ENCODE measurements at places on chromosomes 3 and 15. TPM values are rescaled to one million over a fixed set of nuclear protein-coding genes. Genes with fewer than 3 reads are reported as not detected.

The DNAH1 gene
- total RNA-seq = 13.1 TPM

The CBLB gene
- 17.9 TPM for total RNA-seq

The GP9 gene
- not detected for total RNA-seq

The ARHGAP31 gene
- 0.52 TPM for total RNA-seq

The CGNL1 gene
- 1.8 TPM for total RNA-seq

The GRAMD2A gene
- total RNA-seq = 0.95 TPM

The C2CD4A gene
- total RNA-seq = 17.6 TPM

The CAMK2N2 gene
- 3.6 TPM for total RNA-seq

The SEMA5B gene
- total RNA-seq = not detected

- DNase-seq = no peak
Measured at GRCh38 chr3:176848431-176849214, 348.7 kb downstream of the TBL1XR1 start.

GRCh38 chr3:126521122-126521891 is 2.6 kb upstream of the CHST13 start:
- no peak for DNase-seq

DNA sequence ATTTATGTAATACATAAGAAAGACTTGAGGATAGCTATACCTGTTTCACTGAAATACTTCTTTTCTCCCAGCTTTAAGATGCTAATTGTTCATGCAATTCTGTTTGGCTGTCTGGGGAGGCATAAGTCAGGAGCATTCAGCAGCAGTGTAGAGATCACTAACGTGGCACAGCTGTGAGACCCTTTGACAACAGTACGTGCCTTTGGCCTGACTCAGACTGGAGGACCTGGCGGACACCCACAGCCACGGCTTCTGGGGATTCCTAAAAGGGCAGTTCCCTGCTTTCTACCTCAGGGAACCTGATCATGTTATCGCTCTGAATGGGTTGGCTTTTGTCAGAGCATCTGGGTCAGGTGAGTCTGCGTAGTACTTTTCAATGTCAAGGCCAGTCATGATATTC is 295.0 kb upstream of the ICE2 start:
- no peak for DNase-seq

DNA sequence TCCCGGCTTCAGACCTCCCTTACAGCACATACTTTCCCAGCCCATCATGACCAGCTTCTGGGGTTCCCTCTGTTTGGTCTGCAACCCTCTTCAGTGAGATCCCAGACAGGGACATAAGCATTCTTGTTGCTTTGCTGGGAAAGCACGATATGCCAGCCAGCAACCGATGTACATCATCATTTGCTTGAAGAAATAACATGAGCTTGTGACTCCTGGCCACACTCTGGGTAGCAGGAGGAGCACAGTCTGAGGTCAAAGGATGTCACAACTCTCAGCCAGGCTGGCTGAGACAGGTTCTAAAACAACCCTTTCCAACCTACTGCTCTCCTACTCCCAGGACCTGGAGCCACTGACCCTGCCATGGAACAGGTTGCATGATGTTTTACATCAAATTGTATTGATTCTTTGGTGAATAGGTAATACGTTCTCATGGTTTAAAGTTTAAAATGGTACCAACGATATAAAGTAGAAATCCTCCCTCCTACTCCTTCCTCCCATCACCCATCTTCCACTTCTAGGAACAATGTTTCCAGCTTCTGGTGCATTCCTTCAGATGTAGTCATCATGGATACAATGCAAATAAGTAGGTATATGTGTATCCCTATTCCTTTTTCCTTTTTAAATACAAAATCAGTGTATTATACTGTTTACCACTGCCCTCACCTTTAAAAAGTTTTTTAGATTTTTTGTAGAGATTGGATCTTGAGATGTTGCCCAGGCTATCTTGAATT is 190.3 kb downstream of the OPA1 start:
- DNase-seq = peak; percentile 13

DNA sequence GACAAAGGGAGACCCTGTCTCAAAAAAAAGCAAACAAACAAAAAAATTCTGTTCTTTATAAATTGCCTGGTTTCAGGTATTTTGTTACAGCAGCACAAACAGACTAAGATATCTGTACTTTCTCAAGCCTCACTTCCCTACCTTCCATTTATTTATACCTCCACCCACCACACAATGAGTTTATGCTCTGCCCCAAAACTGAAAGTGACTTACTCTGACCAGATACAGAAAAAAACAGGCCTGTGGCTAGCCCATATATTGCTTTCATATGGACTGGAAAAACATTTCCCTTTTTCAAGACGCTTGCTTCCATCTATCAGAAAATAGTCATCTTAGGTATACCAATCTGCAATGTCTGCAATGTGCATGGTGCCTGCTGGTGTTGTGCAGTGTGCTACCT is 8.7 kb upstream of the GPD1L start:
- no peak for DNase-seq

- peak; percentile 4 for DNase-seq
Measured at GRCh38 chr3:126663750-126664149, 8.8 kb upstream of the TXNRD3 start.

- no peak for DNase-seq
Measured at GRCh38 chr3:162610261-162610660, 1113.7 kb downstream of the OTOL1 start.

- DNase-seq = no peak
Measured at GRCh38 chr3:171088496-171088895, 62.0 kb upstream of the SLC2A2 start.

GRCh38 chr15:33985287-33985686 is 17.0 kb downstream of the CHRM5 start:
- DNase-seq = no peak

- DNase-seq = no peak
Measured at GRCh38 chr3:115169808-115170207, 22.7 kb upstream of the ZBTB20 start.

GRCh38 chr15:48842501-48842900 is 31.6 kb upstream of the CEP152 start:
- DNase-seq = no peak

GRCh38 chr3:124663690-124664089 is 66.6 kb upstream of the UMPS start:
- no peak for DNase-seq

GRCh38 chr15:63992300-63992699 is 54.0 kb downstream of the DAPK2 start:
- DNase-seq = no peak

DNA sequence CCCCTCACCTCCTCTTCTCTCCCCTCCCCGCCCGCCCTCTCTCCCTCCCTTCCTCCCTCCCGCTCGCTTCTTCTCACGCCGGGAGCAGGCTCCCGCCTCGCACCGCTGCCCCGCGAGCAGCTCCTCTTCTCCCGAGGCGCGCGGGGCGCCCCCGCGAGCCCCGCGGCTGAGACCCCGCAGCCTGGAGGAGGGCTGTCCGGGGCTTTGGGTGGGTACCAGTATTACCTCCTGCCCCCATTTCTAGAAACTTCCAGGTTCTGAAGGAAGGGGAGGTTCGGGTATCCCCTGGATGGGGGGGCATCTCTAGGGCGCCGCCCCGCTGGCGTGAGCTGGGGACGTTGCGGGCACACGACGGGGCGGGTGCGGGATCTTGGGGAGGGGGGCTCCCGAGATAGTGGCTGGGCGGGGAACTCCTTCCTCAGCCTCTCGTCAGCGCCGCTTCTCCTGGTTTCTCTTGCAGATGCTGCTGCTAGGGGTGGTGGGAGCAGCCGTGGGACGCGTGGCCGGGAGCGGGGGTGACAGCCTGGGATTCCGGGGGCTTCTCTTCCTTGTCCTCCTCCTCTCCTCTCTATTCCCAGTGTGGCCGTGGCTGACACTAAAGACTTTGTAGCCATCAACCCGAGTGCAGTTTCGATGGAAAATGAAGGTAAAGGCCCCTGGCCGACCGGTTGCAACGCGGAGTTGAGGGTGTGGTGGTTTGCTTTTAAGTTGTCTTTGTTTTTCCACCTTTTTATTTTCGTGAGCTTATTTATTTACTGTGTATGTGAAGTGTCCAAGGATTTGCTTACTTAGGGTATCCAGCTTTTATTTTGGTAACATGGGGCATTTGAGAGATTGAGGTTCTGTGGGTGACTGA is 474 bp downstream of the ATP2C1 start:
- peak; percentile 53 for DNase-seq

GRCh38 chr3:183285828-183286457 is 32.9 kb downstream of the B3GNT5 start:
- DNase-seq = peak; percentile 98

DNA sequence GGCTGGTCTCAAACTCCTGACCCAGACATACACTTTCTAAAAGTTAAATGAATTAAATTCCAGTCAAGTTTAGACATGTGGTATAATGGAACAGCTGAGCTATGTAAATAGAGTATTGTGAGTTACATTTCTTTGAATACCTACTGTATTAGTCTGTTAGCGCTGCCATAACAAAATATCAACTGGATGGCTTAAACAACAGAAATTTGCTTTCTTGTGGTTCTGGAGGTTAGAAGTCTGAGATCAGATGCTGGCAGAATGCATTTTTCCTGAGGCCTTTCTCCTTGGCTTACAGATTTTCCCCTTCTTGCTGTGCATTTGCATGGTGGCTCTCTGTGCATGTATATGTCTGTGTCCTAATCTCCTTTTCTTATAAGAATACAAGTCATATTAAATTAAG is 101.5 kb upstream of the TGFBR2 start:
- DNase-seq = no peak

- DNase-seq = no peak
Measured at GRCh38 chr3:132225664-132226063, 91.5 kb upstream of the ACP3 start.

- no peak for DNase-seq
Measured at GRCh38 chr3:101963902-101964362, 114.6 kb downstream of the NFKBIZ start.

DNA sequence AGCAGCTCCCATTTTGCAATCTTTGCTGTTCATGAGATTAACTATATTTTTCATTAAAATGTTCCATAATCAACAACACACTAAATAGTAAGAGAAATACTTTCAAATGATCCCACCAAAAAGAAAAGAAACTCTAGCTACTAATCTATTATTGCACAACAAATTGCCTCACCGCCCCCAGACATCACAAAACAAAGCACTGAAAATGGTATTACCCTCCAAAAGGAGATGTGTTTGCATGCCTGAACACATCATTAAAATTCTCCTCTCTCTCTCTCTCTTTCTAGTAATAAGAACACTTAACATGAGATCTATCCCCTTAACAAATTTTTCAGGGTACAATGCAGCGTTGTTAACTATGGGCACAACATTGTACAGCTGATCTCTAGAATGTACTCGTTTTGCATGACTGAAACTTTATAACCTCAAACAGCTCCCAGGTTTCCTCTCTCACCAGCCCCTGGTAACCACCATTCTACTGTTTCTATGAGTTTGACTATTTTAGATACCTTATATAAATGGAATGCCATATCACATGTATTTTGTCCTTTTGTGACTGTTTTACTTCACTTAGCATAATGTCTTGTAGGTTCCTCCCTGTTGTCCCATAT is 33.1 kb downstream of the WNT5A start:
- no peak for DNase-seq

GRCh38 chr3:177679568-177680471 is 482.5 kb upstream of the TBL1XR1 start:
- DNase-seq = no peak

GRCh38 chr3:24714436-24714835 is 219.8 kb upstream of the THRB start:
- DNase-seq = no peak

GRCh38 chr15:93882141-93882540 is 349.2 kb upstream of the MCTP2 start:
- DNase-seq = no peak

GRCh38 chr15:81113861-81114291 is 20.2 kb upstream of the CFAP161 start:
- no peak for DNase-seq

DNA sequence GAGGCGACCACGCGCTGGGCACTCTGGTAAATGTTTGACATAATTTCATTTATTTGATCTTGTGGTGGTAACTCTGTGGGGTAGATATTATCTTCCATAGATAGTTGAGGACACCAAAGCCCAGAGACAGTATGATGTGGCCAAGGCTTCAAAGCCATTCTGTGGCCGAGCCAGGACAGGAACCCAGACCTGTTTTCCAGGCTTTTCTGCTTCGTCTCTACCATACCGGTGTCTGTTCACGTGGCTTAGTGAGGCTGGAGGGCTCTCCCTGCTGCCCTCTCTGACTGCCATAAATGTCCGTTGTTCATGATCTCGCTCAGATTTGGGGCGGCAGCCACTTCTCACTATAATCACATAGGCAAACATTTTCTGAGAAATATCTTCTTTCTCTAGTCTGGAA is 134.7 kb downstream of the PEX5L start:
- DNase-seq = no peak

DNA sequence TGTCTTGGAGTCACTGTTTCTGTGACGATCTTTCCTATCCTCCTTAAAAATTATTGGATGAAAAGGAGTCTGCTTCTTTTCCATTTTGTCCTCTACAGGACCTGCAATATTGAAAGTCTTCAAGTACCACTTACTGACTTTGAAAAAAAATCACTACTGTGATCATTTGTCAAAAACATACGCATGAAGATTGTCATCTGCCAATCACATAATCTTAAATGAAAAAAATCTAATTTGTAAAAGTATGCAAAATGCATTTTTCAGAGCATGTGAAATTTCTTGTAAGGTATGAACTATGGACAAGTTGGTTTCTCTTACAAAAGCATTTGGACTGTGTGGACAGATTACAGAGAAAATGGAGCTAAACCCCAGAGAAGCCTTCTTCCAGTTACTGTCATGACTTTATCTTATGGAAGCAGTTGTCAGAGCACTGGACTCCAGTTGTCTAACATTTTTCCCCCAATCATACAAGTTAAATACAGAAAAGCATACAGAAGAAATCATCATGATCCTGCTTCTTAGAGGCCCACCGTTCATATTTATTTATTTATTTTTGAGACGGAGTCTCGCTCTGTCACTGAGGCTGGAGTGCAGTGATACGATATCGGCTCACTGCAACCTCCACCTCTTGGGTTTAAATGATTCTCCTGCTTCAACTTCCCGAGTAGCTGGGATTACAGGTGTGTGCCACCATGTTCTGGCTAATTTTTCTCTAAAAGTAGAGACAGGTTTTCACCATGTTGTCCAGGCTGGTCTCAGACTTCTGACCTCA is 3.4 kb upstream of the PXK start:
- no peak for DNase-seq

Measured in Calu3 (cell line).